Tracheal epithelial cell (primary cell): ENCODE measurements at places on chromosomes 13 and 19. TPM values are rescaled to one million over a fixed set of nuclear protein-coding genes. Genes with fewer than 3 reads are reported as not detected.

The LILRB2 gene
- total RNA-seq: not detected in 2 replicates

The CATSPERD gene
- total RNA-seq: not detected in 2 replicates

The CACNG8 gene
- total RNA-seq: not detected in 2 replicates

The LAIR1 gene
- total RNA-seq: under 0.01 TPM in 1 of 2 replicates, not detected in the other

The DMKN gene
- total RNA-seq: 75.0 and 131 TPM in 2 replicates

The ZNF575 gene
- total RNA-seq: not detected in 2 replicates

The KMT2B gene
- total RNA-seq: 6.7 and 7.9 TPM in 2 replicates

The ERCC2 gene
- total RNA-seq: 6.0 and 10.1 TPM in 2 replicates

The CCDC122 gene
- total RNA-seq: 3.9 and 12.8 TPM in 2 replicates

The PIAS4 gene
- 12.8 and 18.3 TPM in 2 replicates for total RNA-seq

The CEACAM21 gene
- total RNA-seq: not detected in 2 replicates

The ONECUT3 gene
- under 0.01 TPM in 1 of 2 replicates, not detected in the other for total RNA-seq

The RFPL4A gene
- not detected in 2 replicates for total RNA-seq

The C2CD4C gene
- 0.48 and 1.7 TPM in 2 replicates for total RNA-seq

The CEACAM4 gene
- total RNA-seq: not detected in 2 replicates

The SHISA7 gene
- not detected in 2 replicates for total RNA-seq

The WTIP gene
- 32.0 and 38.6 TPM in 2 replicates for total RNA-seq

The SLITRK5 gene
- under 0.01 TPM in 2 replicates for total RNA-seq

The PROZ gene
- total RNA-seq: not detected in 2 replicates

The CKM gene
- total RNA-seq: not detected in 2 replicates
